ENCODE measurements at places on chromosomes 4 and X.

DNA sequence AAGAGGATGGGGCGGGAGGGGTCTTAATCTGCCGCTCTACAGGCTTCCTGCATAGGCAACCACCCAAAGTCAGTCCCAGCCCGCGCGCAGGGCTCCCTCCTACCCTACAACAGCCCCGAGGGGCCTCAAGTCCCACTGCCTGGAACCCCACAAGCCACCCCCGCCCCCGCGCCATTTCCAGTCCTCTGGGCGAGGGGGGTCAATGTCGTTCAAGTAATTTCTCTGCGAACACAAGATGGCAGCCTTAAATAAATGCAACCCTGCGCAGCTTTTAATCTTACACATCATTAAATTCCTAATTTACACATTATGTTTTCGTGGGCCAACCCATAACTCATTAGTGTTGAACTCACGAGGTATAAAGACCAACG, 92.9 kb downstream of the BCOR start:
- DNase-seq: no peak

DNA sequence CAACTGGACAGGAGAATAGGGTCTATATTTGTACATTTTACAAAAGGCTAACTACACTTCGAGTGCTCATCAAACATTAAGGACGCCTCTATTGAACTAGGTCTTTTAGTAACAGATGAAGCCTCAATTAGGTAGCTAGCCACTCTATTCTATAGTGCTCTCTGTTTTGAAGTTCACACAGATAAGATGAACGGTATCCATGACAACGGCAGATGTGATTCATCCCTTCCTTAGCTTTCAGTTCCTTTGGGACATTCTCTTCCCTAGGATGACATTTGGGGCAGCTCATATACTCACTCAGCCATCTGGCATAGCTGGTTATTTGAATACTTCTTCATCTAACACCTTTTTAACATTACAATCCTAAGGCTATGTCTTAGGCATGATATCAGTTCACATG, 62.4 kb upstream of the WDFY3 start:
- no peak for DNase-seq

- DNase-seq: no peak
These were observed 46.6 kb downstream of the SLC39A8 start for GRCh38 chr4:102298716-102299115.

GRCh38 chr4:118032691-118033090, 1.6 kb upstream of the NDST3 start:
- DNase-seq: no peak

DNA sequence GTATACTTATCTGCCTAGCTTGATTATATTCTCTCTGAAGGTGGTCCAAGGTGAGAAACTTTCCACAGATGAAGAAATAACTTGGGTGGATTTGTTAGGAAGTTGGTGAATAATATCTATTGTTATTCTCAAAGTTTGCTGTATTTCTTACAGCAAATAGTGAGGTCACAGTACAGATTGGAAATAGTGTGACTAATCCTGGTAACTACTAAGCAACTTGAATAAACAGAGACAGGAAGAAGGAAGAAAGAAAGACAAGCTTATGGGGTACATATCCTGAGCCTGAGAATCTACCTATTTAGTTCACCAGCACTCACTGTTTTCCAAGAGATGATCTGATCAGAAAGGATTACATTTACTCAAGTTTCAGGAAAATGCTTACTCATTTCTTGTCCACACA, 1416.1 kb downstream of the RPA4 start:
- no peak for DNase-seq

- no peak for DNase-seq
These were observed 365.4 kb upstream of the EPHA5 start for GRCh38 chr4:66035701-66036100.

GRCh38 chr4:7860600-7861163, 79.0 kb downstream of the AFAP1 start:
- no peak for DNase-seq

DNA sequence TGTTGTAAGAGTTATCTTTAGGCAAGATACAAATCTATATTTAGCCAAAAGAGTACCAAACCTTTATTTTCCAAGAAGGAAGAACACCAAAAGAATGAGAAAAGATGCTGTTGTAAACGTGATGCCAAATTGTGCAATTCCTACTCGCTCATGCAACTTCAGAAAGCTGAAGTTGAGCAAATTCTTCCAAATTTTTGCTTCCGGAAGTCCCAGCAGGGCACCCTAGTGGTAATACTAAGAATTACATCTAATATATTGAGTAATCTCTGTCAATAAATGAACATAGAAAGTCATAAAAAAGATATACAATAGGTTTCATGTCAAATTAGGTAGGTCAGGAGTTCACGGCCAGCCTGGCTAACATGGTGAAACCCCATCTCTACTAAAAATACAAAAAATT, 36.0 kb upstream of the SMARCAD1 start:
- no peak for DNase-seq

Measured in CD8-positive, alpha-beta memory T cell (primary cell).